ENCODE measurements at places on chromosomes 2 and 18.

GRCh38 chr2:235449568-235449967, 44.3 kb upstream of the AGAP1 start:
- DNase-seq: no peak

GRCh38 chr2:99697811-99698568, 208.2 kb upstream of the REV1 start:
- DNase-seq: no peak

GRCh38 chr2:111697560-111697959, 186.4 kb downstream of the ANAPC1 start:
- DNase-seq: no peak

DNA sequence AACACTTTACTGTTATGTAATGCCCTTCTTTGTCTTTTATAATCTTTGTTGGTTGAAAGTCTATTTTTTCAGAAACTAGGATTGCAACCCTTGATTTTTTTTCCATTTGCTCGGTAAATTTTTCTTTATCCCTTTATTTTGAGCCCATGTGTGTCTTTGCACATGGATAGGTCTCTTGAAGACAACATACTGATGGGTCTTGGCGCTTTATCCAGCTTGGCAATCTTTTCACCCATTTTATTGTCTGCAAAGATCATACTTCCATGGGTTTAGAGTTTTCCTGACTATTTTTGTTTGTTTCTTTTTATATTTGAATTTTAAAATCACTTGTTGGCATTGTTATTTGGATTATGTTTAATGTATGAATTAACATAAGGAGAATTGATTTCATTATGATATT, 27.0 kb downstream of the ACOXL start:
- no peak for DNase-seq

DNA sequence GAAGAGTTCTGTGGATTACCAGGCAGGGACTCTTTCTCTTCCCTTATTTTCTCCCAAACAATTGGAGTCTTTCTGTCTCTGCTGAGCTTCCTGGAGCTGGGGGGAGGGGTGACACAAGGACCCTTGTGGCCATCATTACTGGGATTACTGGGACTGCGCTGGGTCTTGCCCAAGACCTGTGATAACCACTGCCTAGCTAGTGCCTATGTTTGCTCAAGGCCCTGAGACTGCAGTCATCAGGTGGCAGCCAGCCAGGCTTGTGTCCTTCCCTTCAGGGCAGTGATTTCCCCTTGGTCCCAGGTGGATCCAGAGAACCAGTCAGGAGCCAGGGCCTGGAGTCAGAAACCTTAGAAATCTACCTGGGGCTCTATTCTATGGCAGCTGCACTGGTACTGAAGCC, 355.6 kb downstream of the PARD3B start:
- no peak for DNase-seq

GRCh38 chr2:182667315-182667695, 48.8 kb upstream of the DNAJC10 start:
- no peak for DNase-seq

All from OCI-LY7 (cell line).